ENCODE measurements at places on chromosomes 6 and 20. TPM values are rescaled to one million over a fixed set of nuclear protein-coding genes. Genes with fewer than 3 reads are reported as not detected.

Gene DUSP15
- not detected for total RNA-seq

Gene EDN3
- not detected for total RNA-seq

Gene PCMTD2
- total RNA-seq, result 30.5 TPM

Gene HSPA12B
- total RNA-seq, result not detected

Measured in RPMI7951 (cell line).